Fibroblast of skin of back (primary cell): ENCODE measurements at places on chromosomes 2 and 18.

DNA sequence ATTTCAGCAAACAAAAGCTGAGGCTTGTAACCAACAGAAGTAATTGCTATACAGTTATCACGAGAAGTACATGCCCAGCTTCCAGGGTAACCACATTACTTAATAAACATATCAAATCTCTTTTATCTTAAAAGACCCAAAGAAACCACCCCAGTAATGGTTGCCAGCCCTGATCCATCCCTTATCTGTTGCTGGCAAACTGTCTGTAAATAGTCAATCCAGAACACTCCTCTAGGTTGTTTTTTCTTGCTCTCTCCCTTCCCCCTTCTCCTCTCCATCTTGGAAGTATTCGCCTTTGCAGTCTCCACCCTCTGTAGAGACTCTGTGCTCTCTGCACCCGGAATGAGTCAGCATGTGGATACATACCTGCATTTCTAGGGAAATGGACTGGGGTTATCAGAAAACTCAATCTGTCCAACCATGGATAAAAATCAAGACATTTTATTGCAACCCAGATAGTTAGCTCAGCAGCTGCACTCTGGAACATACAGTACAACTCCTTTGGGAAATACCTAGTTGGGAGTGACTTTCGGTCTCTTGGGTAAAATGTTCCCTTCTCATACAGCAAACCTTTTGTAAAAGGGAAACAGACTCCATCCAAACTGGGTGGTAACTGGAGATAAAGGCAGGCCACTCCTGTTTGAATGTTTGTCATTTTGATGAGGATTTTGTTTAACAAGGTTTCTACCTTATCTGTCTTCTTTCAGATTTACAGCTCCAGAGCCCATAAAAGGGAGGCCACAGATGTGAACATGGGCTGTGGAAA lies 123.5 kb upstream of the FOSL2 start:
- no peak for DNase-seq

DNA sequence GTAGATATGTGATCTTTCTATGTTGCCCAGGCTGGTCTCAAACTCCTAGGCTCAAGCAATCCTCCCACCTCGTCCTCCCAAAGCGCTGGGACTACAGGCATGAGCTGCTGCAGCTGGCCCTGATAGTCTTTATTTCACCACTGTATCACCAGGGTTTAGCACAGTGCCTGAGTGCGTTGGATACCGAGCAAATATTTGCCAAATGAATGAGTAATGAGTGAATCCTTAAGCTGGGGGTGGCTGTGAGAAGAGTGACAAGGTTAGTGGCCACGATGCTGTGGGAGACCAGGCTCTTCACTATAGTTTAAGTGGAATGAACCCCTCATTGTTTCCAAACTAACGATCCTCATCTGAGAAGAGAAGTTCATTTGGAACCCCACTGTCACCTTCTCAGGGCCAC lies 60.8 kb upstream of the FAM136A start:
- no peak for DNase-seq

DNA sequence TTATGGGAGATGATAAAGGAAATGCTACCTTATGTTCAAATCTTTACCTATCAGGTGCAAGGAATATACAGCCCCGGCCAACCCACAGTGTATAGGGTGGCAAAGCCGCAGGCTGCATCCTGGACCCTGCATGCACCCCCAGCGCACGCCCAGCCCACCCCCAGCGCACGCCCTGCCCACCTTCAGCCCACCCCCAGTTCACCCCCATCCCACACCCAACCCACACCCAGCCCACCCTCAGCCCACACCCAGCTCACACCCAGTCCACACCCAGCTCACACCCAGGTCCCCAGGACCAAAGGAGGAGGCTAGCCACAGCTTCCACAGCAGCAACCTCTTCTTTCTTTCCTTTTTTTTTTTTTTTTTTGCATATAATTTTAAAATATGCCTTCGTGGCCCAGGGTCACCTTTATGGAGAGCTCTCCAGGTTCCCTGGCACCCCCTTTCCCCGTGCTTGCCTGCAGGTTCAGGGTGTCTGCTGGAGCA lies 120.9 kb downstream of the PTGR3 start:
- DNase-seq, result no peak

DNA sequence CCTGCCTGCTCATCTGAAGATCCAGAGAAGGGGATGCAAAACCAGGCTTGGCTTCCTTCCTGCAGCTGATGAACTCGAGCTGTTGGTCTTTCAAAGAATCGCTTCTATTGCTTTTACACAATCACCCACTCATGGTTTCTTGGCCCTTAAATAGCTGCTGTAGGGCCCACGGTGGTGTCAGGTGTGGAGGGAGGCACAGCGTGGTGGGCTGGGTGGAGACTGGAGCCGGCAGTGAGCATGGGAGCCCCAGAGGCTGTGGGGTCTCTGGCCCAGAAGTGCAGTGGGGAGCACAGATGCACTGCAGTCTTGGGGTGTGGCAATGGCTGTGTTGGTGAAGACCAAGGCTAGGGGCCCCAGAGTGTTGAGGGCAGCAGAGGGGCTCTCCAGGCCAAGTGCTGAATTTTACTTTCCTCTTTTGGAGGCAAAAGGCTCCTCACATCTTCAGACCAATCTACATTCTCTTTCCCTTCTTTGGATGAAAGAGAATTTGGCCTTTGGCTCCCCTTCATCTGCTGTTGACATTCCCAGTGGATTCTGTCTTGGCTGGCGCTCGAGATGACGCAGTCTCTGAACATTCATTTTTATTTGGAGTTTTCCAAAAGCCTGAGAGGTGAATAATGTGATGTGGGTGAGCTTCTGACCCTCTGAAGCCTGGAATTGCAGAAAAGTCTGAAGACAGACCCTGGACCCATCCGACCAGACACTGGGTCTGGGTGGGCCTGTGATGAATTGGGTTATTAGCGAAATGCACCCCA lies 70.1 kb upstream of the ASB18 start:
- no peak for DNase-seq

- no peak for DNase-seq
Observed at GRCh38 chr2:69171116-69171896, 158.3 kb downstream of the ANTXR1 start.

GRCh38 chr18:54020156-54020745 lies 204.2 kb downstream of the MBD2 start:
- peak; percentile 88 for DNase-seq

- no peak for DNase-seq
Observed at GRCh38 chr2:97906307-97906706, 89.4 kb downstream of the TMEM131 start.

DNA sequence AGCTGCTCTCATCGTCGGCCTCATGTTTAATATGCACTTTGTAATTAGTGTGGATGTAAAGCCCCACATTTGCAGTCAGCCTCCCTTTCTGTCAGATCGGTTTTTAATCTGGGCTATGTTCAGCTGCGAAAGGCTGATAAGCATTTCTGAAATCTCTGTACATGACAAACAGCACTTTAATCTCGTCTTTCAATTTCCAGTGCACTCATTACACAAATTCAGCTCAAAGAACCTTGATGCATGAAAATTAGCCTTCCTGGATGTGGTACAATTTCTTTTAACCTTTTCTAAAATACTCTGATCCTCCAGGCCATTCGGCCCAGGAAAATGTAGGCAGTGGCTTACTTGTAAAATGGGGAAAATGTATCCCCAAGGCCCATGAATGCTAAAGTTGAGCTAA lies 265.1 kb downstream of the RND3 start:
- no peak for DNase-seq

DNA sequence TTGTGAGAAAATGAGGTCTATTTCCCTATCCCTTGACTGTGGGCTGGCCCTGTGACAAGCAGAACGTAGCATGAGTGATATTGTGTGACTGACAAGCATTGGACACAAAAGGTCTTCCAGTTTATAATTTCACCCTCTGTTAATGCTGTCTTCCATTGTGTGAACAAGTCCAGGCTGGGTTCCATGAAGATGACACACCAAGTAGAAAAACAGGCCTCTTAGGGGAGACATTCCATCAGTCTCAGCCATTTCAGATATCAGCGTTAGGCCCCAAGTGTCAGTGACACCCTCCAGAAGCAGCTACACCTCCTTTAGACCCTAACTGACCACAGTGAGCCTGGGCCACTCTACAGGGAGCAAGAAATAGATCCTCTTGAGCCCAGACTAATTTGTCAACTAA lies 511.3 kb downstream of the FBXO15 start:
- DNase-seq, result peak; percentile 68

- peak; percentile 94 for DNase-seq
Observed at GRCh38 chr2:234341306-234341985, 155.4 kb downstream of the ARL4C start.

- DNase-seq, result no peak
Observed at GRCh38 chr2:143425896-143426295, 296.7 kb downstream of the ARHGAP15 start.

GRCh38 chr2:197360744-197361156 lies 50.2 kb upstream of the ANKRD44 start:
- peak; percentile 46 for DNase-seq

- DNase-seq, result peak; percentile 27
Observed at GRCh38 chr2:54757500-54757899, 34.0 kb downstream of the EML6 start.

DNA sequence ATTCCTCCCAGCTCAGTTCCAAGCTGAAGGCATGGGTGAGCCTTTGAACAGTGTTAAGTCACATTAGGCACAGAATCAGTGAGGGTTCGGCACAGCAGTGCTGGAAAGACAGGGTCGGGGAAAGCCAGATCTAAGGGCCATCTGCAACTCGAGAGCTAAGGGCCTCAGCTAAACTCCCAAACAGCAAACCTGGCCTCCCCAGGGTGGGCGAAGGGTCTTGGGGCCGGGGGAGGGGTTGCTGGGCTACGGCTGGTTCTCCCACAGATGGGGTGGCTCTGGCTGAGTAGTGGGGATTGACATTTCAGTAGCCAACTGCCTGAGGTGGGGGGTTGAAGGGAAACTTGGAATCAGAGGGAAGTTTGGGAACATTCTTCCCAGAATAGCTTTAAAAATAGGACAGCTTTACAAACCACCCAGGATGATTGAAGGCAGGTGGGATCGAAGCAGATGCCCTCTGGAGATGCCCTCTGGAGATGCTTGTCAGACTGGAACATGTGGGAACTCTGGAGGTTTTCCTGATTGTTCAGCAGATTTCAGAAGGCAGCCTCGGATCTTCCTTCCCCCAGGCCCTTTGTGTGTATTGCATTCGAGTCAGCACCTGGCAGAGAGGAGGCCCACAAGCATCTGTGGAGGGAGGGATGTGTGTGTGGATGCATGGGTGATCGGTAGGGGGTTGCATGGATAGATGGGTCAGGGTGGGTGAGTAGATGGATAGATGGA lies 156.4 kb downstream of the SMAD7 start:
- no peak for DNase-seq

DNA sequence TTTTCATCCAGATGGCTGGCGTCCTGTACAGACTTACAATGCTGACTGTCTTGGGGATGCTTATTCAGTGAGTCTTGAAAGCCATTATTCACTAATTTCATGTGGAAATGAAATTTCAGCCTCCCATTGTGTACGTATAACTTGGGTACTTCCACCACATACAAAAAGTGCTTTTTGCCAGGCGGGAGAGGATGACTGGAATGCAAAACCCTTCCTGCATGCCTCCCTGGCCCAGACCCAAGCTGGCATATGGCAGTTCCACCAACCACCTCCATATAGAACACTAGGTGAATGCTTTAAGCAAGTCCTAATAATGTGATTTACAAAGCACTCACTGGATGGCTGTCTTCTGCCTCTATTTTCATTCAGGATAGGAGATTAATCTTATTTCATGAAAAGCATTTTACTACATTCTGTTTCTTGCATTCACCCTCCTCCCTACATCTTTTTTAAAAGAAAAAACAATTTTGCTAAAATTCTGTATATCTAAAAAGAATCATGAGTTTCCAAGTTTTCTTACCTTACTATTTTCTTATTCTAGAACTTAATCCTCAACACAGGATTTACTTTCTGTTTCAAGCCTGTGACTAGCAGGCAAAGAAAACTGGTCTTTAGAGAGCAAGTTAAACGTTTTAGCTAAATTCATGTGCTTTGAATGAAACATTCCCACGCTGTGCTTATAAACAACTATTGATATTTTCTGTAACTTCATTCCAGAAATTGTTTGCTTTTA lies 327.6 kb downstream of the NCKAP5 start:
- DNase-seq, result peak; percentile 46

DNA sequence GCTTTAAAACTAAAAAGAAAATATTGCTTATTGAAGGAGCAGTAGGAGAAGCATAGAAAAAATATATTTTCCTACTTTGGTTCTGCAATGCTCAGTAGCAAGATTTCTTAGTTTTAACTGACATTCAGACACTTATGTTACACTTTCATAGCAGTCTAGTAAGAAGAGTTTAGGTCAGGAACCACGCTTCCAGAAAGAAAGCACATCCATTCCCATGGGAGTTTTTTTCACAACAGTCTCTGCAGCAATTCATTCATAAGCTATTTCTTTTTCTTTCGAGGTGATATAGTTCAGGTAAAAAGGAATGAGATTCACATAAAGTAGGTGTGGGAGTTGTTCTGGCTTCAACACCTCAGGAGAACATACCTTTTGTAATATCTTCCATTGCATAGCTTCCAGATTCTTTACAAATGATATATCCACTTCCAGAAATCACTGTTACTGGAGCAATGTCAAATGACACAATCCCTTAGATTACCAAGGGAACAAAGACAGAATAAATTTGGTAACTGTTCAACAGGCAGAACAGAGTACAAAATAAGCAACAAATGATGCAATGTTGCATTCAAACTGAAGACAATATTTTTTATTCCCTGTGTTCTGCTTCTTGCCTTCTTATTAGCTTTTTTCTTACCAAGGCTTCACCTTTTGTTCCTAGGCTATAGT lies 95.2 kb upstream of the GULP1 start:
- peak; percentile 22 for DNase-seq

- DNase-seq, result peak; percentile 18
Observed at GRCh38 chr2:57376985-57377384, 669.6 kb upstream of the VRK2 start.

- peak; percentile 85 for DNase-seq
Observed at GRCh38 chr2:29113891-29114321, 1.3 kb upstream of the CLIP4 start.

- DNase-seq, result peak; percentile 53
Observed at GRCh38 chr2:55231546-55232083, 478 bp downstream of the CLHC1 start.

- DNase-seq, result no peak
Observed at GRCh38 chr18:21486905-21487437, 113.5 kb downstream of the ESCO1 start.
